Psoas muscle (tissue), 8 donors: ENCODE measurements at places on chromosomes 6 and 20. TPM values are rescaled to one million over a fixed set of nuclear protein-coding genes. Genes with fewer than 3 reads are reported as not detected.

TAF11 gene
- total RNA-seq = 25.6 TPM

ESR1 gene
- 2.8 TPM for total RNA-seq

GSTA1 gene
- 0.39 TPM for total RNA-seq

GRCh38 chr6:36576578-36576977 is 17.6 kb upstream of the SRSF3 start:
- no peaks in the 10 kb centered on the region for H3K36me3 ChIP-seq
- DNase-seq = no peak
- no peaks in the 10 kb centered on the region for H3K27me3 ChIP-seq
- no peak overlapping the region for H3K4me3 ChIP-seq
- no peak overlapping the region for H3K27ac ChIP-seq
- no peaks in the 10 kb centered on the region for H3K4me1 ChIP-seq

- no peaks in the 10 kb centered on the region for H3K27me3 ChIP-seq
- no peaks in the 10 kb centered on the region for H3K4me1 ChIP-seq
- no peak overlapping the region for H3K4me3 ChIP-seq
- no peaks in the 10 kb centered on the region for H3K36me3 ChIP-seq
Measured at GRCh38 chr6:135820340-135820739, 31.2 kb upstream of the PDE7B start.
